ENCODE measurements at places on chromosomes 3 and 15. TPM values are rescaled to one million over a fixed set of nuclear protein-coding genes. Genes with fewer than 3 reads are reported as not detected.
A peak's percentile ranks its signal among the peaks of the same experiment; 100 is the strongest.

LINS1 gene
- total RNA-seq, result 20.6 TPM

LHFPL4 gene
- 0.25 TPM for total RNA-seq

GOLGA8O gene
- total RNA-seq, result 2.5 TPM

FBXO40 gene
- total RNA-seq, result not detected

PLCL2 gene
- total RNA-seq, result 19.1 TPM

XPC gene
- 44.4 TPM for total RNA-seq

DNA sequence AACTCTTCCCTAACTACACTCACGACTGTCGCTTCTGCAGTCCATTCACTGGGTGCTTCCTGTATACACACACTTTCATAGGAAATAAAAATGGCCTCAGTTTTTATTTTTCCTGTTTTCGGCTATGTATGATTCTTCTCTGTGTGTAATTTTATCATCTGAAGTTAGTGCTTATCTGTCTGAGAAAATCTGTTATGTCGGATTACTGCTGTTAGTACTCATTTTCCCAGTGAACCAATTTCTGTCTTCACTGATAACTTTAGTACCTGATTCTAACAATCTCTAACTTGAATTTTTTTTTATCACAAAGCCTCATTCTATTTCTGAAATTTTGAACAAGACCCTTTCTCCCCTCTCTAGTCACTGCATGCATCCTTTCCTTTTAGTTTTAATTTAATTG lies 20.9 kb downstream of the RAB5A start:
- H3K27ac ChIP-seq, result no peak overlapping the region
- H3K4me1 ChIP-seq, result peaks cover 5% of the 10 kb centered on the region
- no peak for DNase-seq
- no peaks in the 10 kb centered on the region for H3K36me3 ChIP-seq
- no peaks in the 10 kb centered on the region for H3K27me3 ChIP-seq
- H3K4me3 ChIP-seq, result no peak overlapping the region

DNA sequence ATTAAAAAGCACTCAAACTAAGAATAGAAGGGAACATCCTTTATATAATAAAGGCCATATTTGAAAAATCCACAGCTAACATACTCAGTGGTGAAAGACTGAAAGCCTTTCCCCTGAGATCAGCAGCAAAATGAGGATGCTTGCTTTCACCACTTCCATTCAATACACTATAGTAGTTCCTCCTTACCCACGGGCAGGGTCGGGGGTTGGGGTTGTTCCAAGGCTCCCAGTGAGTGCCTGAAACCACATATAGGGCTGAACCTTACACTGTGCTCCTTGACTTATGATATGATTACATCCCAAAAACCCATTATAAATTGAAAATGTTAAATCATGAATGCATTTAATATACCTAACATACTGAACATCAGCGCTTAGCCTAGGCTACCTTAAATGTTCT lies 37.7 kb downstream of the ALDH1L1 start:
- H3K4me1 ChIP-seq, result no peaks in the 10 kb centered on the region
- no peak for DNase-seq
- H3K27ac ChIP-seq, result no peak overlapping the region
- H3K36me3 ChIP-seq, result no peaks in the 10 kb centered on the region

DNA sequence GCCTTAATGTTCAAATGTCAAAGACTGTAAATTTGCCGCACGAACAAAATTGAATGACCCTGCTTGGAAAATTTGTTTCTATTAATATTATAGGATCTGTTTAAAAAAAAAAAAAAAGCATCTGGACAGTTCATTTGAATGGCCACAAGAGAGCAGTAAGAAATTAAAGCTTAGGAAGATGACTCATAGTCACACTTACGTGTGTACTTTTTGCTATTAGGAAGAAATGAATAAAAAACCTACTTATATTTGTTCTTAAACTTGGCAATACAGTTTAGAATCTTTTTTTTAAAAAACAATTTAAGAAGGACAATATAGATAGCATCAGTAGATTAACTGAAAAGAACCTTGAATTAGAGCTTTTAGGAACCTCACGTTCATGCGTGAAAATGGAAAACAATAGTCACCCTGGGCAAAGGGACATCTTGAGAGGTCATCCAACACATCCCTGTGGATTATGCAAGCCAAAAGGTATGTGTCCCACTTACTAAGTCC lies 621.8 kb downstream of the MECOM start:
- no peaks in the 10 kb centered on the region for H3K36me3 ChIP-seq
- H3K27me3 ChIP-seq, result no peaks in the 10 kb centered on the region
- no peaks in the 10 kb centered on the region for H3K4me1 ChIP-seq
- DNase-seq, result no peak

DNA sequence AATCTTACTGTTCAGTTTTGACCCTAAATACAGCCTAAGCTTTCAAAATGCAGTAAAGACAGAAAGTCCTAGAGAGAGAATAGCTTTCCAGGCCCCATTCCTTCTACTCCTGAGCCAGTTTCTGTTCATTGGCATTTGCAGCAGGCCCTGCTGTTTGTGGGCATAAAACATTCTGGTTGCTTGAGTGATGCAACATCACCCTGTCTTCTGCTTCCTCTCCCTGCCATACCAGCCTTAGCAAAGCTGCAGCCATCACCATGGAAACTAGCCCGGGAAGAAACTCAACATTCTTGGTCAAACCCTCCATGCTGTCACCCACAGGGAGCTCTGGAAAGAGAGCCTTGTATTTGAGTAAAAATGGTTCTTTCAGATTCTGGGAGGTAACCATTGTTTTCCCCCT lies 325.7 kb downstream of the MAGI1 start:
- no peak for DNase-seq
- H3K4me3 ChIP-seq, result no peak overlapping the region
- no peaks in the 10 kb centered on the region for H3K36me3 ChIP-seq
- no peaks in the 10 kb centered on the region for H3K27me3 ChIP-seq
- no peak overlapping the region for H3K27ac ChIP-seq

DNA sequence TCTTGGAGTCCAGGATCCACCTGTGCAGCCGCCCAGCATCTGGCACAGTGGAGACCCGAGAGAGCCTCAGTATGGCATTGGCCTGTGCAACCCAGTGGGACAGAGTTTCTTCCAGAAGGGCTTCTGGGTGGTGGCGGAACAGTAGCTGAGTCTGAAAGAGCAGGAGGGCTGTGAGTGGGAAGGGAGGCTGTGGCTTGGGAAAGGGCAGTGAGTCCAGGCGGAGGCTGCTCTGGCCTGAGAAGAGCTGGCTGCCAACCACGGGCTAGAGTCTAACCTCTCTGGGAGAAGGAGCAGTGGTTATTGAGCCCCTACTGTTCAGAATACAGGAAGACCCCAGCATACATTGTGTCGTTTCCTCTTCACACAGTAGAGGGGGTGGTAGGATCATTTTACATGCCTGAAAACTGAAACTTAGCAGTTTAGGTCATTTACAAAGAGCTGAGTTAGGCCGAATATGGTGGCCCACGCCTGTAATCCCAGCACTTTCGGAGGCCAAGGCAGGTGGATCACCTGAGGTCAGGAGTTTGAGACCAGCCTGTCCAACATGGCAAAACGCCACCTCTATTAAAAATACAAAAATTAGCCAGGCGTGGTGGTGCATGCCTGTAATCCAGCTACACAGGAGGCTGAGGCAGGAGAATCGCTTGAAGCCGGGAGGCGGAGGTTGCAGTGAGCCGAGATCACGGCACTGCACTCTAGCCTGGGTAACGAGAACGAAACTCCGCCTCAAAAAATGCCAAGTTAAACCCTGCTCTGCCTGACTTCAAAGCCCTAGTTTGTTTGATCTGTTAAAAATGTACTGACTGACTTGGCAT lies 3.2 kb downstream of the AEN start:
- H3K36me3 ChIP-seq, result peaks cover 9% of the 10 kb centered on the region
- peak overlapping the region; percentile 3 for H3K27ac ChIP-seq
- no peaks in the 10 kb centered on the region for H3K27me3 ChIP-seq
- peak overlapping the region; percentile 7 for H3K4me3 ChIP-seq

DNA sequence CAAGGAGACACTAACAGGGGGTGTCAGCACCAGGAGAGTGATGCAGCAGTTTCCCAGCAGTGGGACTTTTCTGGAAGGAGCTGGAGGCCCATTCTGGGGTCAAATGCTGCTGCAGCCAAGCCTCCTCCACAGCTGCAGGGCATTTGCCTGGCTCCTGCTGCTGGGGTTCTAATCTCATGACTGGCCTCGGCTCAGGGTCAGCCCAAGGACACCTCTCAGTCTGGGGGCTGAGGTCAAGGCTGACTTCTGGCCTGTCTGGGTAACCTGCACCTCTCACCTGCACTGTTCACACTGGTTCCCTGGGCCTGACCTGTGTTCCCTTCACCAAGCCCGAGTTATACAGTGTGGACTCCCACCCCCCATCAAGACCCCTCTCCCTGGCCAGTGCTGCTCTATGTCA lies 10.4 kb upstream of the C15orf39 start:
- DNase-seq, result peak; percentile 39
- H3K27ac ChIP-seq, result no peak overlapping the region
- H3K4me3 ChIP-seq, result no peak overlapping the region
- H3K4me1 ChIP-seq, result no peaks in the 10 kb centered on the region
- H3K36me3 ChIP-seq, result no peaks in the 10 kb centered on the region
- H3K27me3 ChIP-seq, result no peaks in the 10 kb centered on the region

DNA sequence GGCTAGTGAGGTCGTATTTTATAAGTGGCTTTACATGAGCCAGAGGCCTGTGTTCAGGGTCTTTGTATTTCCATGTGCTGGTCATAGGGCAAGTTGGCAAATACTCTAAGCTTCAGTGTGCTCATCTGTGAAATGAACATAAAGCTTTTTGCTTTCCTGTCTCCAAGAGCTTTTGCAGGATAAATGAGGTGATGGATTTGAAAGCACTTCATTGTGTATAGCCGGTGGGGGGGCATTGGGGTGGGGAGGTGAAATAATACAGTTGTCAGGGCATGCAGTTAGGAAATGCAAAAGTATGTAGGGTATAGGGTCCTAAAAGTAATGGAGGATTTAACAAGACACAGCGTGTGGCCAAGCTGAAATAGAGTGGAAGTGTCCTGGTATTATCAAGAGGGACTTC lies 67.7 kb downstream of the ARNT2 start:
- no peaks in the 10 kb centered on the region for H3K4me1 ChIP-seq
- no peak for DNase-seq
- no peak overlapping the region for H3K27ac ChIP-seq

- H3K4me1 ChIP-seq, result no peaks in the 10 kb centered on the region
- H3K27ac ChIP-seq, result no peak overlapping the region
- no peaks in the 10 kb centered on the region for H3K36me3 ChIP-seq
Measured at GRCh38 chr3:27317096-27317495, 52.1 kb downstream of the NEK10 start.

- H3K4me3 ChIP-seq, result peak overlapping the region; percentile 46
- H3K27ac ChIP-seq, result peak overlapping the region; percentile 23
- no peaks in the 10 kb centered on the region for H3K27me3 ChIP-seq
- DNase-seq, result peak; percentile 98
- H3K36me3 ChIP-seq, result no peaks in the 10 kb centered on the region
Measured at GRCh38 chr3:184568924-184569829, 7.6 kb downstream of the EPHB3 start.

DNA sequence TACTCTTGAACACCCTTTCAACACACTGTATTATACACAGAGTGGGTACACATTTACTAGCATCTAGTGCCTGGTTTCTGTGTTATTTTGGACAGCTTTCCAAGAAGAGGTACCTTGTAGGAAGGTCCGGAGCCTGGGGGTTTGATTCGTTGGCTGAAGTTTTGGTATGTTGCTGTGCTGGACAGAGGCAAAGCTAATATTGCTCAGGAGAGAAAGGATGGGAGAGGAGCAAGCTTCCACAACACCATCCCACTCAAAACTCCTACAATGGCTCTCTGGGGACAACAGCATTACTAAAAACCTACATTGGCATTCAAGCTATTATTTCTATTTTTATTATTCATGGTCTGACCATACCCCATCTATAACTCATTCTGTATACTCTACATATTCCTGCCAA lies 1.1 kb upstream of the LYSMD2 start:
- no peaks in the 10 kb centered on the region for H3K27me3 ChIP-seq
- no peaks in the 10 kb centered on the region for H3K36me3 ChIP-seq
- no peak overlapping the region for H3K4me3 ChIP-seq

DNA sequence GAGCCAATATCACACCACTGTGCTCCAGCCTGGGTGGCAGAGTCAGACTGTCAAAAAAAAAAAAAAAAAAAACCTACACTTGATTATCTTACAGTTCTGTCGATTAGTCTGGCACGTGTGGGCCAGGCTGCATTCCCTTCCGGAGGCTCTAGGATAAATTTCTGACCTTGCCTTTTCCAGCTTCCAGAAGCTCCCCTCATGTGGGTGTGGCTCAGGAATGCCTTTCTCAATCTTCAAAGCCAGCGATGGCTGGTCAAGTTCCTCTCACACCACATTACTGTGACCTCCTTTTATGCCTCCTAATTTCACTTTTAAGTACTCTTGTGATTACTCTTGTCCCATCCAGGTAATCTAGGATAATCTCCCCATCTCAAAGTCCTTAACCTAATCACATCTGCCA lies 58.2 kb upstream of the DUT start:
- H3K4me1 ChIP-seq, result no peaks in the 10 kb centered on the region
- DNase-seq, result no peak
- no peaks in the 10 kb centered on the region for H3K36me3 ChIP-seq
- no peak overlapping the region for H3K27ac ChIP-seq
- H3K27me3 ChIP-seq, result no peaks in the 10 kb centered on the region

DNA sequence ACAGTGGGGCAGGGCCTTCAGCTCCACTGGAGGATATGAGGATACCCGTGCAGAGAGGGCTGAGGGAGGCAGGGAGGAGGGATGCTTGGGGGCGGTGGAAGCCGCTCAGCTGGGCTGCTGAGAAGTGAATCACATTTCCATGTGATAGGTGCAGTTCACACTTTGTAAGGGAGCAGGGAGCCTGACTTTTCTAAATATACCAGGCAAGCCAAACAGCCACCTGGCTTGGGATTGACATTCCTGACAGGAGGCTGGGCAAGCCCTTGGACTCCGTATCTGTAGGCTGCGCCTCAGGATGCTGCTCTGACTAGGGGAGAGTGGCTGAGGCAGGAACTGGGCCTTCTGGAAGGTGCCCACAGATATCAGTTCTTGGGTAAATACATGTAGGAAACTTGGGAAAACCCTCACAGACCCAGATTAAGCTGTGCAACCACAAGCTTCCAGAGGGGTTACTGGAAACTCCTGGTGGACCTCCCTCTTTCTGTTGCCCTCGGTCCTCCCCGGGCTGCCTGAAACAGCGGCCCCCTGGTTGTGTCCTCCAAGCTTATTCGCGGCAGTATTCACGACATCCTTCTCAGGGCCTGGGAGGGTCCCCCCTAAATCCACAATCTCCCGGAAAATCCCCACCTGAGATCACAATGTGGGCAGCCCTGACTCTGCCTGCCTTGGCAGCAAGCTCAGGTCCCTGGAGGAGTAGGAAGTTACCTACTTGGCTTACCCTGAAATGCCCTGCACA lies 33.0 kb upstream of the ADCY5 start:
- H3K27ac ChIP-seq, result no peak overlapping the region
- H3K27me3 ChIP-seq, result no peaks in the 10 kb centered on the region
- no peak for DNase-seq
- no peaks in the 10 kb centered on the region for H3K36me3 ChIP-seq
